Activated CD4-positive, alpha-beta T cell treated with anti-CD3 and anti-CD28 coated beads, Interleukin-2, amount 50 U/mL, for 48 hours (primary cell): ENCODE measurements at places on chromosomes 7 and 10.

DNA sequence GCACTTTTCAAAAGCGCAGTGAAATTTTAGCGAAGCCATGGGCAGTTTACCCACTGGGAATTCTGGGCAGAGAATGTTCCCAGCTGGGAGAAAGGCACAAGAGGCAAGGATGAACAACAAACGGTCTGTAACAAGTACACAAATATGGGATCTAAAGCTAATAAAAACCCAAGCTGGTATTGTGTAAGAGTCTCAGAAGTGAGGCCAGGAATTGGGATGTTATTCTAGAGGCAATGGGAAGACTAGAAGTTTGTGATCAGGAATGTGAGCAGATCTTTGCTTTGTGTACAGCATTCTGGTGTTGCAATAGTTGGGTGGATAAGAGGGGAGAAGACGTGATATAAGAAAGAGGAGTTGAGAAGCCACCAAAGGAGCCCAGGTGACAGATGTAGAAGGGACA, 15.0 kb downstream of the FZD9 start:
- DNase-seq, result no peak

DNA sequence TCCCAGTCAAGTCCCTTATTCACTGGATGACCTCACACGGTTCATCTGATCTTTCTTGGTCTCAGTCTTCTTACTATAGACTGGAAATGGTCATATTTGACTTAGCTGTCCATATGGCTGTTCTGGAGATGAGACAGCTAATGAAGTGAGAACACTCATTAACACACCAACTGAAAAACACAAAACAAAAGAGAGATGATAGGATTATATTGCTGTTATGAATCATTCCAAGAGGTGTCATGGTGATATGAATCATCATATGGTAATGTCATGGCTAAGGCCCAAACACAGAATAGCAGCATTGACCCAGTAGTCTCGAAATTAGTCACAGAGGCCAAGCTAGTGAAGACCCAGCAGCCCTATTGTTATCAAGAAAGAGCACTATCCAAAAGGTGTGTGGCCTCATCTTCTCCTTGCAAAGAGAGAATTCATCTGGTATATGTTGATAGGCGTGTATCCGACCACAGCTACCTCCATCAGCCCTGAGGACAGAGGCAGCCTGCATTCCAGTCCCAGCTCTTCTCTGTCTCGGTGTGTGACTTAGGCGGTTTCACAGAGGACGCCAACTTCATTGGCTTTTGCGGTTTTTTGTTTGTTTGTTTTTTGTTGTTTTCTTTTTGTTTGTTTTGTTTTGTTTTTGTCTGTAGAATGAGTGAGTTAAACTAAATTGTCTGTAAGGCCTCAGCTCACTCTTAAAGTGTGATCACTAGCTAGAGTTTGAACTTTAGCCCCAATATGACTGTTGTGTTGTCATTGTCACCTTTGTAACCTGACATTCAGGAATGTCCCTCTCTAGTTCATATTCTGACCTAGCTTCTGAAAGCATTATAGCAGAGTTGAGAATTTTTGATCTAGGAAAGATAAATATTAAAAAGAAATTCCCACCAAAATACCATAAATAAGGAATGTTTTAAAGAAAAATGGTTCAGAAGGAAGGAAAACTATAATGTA, 97.4 kb upstream of the PDCD4 start:
- DNase-seq, result peak; percentile 30

- DNase-seq, result no peak
Observed at GRCh38 chr7:101792051-101792681, 25.3 kb upstream of the CUX1 start.

DNA sequence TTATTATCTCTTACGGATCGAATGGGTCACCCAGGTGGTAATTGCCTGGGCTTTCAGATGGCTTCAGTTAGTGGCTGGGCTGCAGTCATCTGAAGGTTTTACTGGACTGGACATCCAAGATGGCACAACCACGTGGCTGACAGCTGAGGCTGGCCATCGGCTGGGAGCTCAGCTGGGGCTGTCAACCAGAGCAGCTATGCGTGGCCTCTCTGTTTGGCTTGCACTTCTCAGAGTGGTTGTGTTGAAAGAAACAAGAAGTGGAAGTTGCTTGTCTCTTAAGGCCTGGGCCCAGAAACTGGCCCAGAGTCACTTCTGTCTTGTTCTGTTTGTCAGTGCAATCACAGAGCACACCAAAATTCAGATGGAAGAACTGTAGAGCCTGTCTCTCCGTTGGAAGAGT, 5.7 kb upstream of the GDI2 start:
- no peak for DNase-seq

- no peak for DNase-seq
Observed at GRCh38 chr10:88961266-88961665, 8.7 kb upstream of the ACTA2 start.

DNA sequence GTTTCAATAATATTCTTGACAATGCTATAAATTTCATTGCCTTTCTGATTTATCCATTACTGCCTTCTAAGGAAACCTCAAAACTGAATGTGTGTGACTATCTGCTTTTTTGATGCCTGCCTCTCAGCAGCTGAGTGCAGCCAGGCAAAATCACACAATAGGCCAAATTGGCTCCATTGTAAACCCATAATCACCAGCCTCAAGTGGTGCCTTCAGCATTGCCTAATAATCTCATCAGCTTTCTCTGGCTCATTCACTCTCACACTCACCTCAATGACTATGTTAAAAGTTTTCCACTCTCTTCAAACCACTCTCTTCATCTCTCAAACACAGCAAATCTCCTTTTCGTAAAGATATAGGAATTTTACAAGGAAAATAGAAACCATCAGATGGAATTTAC, 182.5 kb upstream of the COL1A2 start:
- DNase-seq, result no peak

- no peak for DNase-seq
Observed at GRCh38 chr10:43926371-43926770, 277.7 kb upstream of the ZNF32 start.

- no peak for DNase-seq
Observed at GRCh38 chr10:33034931-33035330, 76.9 kb upstream of the ITGB1 start.

DNA sequence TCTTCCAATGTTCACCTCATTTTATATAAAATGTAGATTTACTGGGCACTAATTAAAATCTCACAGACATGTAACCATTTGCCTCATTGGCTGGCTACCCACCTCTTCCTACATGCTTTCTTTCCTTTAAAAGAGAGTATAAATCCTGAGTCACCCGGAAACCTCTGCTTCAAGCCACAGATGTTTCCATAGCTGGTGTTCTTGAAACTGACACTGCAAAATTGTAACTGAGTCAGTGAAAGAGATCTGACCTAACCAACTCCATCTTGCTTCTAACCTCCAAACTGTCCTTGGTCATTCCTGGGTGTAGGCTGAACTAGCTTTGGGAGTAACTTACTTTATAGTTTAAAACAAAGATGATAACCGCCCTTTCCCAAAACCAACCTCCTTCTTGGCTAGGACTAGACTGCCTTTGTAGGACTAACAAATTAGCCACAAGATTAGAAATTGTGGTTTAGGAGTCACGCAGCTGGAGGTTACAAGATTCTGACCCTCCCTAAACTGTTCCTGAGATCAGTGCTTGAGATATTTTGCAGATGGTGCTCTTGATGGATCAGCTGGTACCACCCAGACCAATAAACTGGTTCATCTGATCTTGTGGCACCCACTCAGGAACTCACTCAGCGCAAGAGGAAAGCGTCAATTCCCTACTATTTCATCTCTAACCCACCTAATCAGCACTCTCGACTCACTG, 33.5 kb downstream of the SVOPL start:
- peak; percentile 8 for DNase-seq

DNA sequence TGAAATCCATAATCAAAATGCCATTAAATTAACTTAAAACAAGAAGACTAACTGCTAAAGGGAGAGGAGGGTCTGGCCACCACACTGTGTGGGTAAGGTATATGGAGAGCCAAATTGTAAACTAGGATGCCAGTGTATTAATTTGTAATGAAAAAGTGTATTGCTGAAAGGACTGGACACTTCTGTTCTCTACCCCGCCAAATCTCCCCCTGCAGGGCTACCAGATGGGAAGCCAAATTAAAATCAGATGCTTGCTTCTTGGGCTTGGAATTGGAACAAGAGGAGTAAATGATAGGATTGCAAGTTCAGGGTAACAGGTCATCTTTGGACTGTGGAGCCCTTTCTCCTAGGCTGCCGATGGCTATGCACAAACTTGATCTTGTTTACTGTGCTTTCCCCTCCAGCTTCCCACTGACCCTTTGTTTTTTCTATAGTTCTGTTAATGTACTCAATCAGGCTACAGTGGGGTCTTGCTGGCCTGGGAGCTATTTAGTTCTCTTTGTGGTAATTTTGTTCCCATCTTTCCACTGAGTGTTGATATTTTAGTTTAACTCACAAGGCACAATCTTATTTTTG, 932.1 kb upstream of the C7orf33 start:
- DNase-seq, result no peak

DNA sequence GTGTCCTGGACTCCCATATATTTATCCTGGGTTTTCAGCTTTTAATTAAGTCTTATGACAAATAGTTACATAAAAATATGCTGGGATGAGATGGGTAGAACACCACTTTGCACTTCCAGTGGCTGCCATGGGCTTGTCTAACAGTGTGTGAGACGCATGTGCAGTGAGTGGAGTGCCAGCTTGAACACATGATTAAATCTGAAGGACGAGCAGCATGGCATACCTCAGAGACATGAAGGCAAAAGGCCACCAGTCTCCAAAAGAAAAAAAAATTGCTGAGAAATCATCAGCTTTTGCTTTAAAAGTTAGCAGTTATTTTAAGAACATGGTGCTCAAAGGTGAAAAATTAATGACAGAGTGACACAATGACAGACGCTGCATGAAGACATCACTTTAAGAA, 139.0 kb upstream of the ADCY1 start:
- no peak for DNase-seq

DNA sequence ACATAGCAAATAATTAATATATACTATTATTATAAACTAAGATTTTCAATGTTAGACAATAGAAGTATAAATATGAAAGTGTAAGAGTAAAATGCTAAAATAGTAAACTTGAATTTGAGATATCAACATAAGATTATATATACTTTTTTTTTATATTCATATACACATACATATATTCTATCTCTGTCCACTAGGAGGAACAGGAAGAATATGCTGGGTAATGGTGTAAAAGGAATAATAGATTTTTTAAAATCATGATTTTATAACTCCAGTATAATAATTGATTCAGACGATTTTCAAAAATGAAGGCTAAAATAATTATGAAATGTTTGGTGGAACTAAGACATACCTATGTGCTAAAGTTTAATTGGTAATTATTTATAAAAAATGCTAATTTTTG, 37.7 kb downstream of the AGMO start:
- no peak for DNase-seq

GRCh38 chr10:70743430-70743788, 41.8 kb downstream of the TBATA start:
- no peak for DNase-seq

GRCh38 chr7:122604251-122604650, 94.7 kb downstream of the RNF133 start:
- DNase-seq, result no peak

DNA sequence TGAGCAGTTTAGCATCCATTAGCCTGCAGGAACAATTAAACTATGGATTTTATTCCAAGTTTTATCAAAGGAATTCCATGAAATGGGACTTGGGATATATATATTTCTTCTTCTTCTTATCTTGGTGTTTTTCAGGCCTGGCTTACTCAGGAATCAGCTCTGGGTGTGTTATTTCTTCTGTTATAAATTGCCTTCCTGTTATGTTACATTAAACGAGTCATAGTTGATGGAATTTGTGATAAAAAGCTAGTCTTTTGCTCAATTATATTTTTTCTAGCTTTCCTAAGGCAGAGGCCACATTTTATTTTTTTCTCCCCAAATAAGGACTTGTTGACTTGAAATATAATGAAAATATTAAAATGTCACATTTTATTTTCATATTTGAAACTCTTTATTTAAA, 141.3 kb downstream of the EPC1 start:
- DNase-seq, result no peak

DNA sequence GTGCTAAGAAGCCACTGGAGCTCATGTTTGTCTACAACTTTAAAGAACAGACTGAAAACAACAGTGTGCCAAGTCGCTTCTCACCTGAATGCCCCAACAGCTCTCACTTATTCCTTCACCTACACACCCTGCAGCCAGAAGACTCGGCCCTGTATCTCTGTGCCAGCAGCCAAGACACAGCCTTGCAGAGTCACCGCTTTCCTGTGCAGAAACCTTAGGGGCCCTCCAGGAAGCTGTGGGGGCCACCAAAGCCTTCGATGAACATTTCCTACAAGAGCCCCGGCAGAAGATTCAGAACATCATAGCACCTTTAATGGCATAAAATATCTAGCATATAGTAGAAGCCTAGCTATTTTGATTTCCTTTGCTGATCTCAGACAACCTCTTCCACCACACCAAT, 88.0 kb upstream of the PRSS58 start:
- no peak for DNase-seq

DNA sequence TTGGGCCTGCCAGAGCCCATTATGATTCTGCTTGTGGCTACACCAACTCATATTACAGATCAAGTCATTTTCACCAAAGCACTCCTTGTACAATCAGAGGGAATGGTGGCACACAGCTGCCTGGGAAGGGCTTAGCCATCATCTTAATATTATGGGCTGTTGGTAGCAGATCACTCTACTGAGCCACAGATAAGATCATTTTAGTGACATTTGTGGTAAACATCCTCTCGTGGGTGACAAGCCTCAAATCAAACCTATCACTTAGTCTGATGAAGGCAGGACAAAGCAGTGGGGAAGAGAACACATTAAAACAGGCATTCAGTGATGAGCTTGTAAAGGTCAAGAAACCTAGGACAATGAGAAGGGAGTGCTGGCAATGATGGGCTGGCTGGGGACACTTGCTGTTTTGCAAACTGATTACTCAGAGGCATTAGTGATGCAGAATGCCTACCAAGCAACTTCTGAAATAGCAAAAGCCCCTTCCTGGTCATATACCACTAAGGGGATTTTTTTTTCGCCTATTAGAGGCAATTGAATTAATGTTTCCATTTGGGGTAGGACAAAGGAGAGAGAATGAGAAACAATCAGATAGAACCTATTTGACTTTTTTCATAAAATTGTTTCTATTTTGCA, 137.5 kb upstream of the WDR11 start:
- no peak for DNase-seq

- no peak for DNase-seq
Observed at GRCh38 chr10:90658791-90659190, 199.0 kb downstream of the HTR7 start.
